Activated naive CD8-positive, alpha-beta T cell treated with anti-CD3 and anti-CD28 coated beads, Interleukin-2, amount 10 ng/mL, durations not matched to agents 7 days and 5 days (primary cell): ENCODE measurements at places on chromosomes 4 and X. TPM values are rescaled to one million over a fixed set of nuclear protein-coding genes. Genes with fewer than 3 reads are reported as not detected.

DNA sequence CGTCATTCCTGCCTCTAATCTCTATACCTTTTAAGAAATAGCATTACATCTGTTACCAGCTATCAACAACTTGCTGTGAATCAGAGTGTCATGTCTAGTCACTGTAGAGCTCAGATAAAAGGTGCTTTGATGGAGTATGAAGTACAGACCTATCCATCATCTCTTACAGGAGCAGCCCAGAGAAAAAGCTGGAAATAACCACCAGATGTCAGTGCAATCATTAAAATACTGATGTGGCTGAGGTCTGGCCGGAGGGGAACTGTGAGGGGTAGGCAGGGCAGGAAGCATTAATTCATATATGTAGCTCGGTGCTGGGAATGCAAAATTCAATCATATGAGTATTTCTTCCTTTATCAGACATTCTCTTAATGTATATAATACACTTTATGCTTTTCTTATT lies 100.6 kb downstream of the AKAP4 start:
- no peaks in the 10 kb centered on the region for H3K36me3 ChIP-seq
- DNase-seq: no peak
- no peak overlapping the region for H3K27ac ChIP-seq
- no peaks in the 10 kb centered on the region for H3K27me3 ChIP-seq

- H3K27me3 ChIP-seq: peaks cover 5% of the 10 kb centered on the region
- H3K4me1 ChIP-seq: peaks cover 14% of the 10 kb centered on the region
- no peak overlapping the region for H3K27ac ChIP-seq
- peaks cover 7% of the 10 kb centered on the region for H3K36me3 ChIP-seq
- no peak overlapping the region for H3K4me3 ChIP-seq
- no peak for DNase-seq
Measured at GRCh38 chr4:80078346-80079092, 5.5 kb upstream of the ANTXR2 start.

DNA sequence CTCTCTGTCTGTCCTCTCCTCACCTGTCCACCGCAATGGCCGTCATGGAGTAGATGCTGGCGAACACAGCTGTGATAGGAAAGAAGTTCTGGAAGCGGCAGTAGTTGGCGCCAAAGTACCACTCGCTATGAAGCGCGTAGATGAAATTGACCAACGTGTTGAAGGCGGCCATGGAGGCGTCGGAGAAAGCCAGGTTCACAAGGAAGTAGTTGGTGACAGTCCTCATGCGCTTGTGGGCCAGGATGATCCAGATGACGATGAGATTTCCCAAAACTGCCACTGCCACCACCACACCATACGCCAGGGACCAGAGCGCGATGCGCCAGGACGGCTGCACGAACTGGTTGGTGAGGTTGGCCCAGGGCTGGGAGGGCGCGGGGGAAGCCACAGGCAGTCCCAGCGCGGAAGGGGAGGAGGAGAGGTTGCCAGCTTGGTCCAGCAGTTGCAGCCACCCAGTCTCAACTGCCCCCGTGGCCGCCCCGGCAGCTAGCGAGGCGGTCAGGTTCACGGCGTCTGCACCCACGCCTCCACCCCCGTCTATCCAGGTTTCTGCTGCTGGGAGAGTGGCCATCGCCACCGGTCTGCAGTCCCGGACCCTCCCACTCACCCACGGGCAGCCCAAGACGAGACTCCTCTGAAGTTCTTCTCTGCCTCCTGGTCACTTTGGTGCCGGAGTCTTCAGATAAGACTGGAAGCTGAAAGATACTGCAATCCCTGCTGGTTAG lies 518 bp downstream of the TACR3 start:
- DNase-seq: no peak
- no peaks in the 10 kb centered on the region for H3K36me3 ChIP-seq

- no peaks in the 10 kb centered on the region for H3K36me3 ChIP-seq
- H3K27me3 ChIP-seq: no peaks in the 10 kb centered on the region
- no peak overlapping the region for H3K4me3 ChIP-seq
- no peak for DNase-seq
- H3K27ac ChIP-seq: no peak overlapping the region
Measured at GRCh38 chr4:62387808-62388207, 1187.7 kb downstream of the ADGRL3 start.

DNA sequence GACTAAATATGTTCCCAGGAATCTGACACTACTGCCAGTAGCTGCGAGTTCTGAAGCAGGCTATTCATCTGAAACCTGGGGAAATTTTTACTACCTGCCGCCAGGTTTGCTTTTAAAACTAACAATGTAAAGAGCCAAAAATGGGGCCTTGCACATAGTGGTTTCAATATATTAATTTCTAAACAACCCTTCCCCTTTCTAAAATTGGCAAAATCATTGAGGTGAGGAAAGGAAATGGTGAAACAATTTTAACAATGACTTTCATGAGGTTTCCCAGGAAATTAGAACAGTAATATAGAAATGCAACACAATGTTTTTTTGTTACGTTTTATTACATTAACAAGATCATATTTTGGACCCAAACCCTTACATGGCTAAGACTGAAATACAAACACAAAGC lies 21.3 kb downstream of the FANCB start:
- H3K27ac ChIP-seq: no peak overlapping the region
- no peak for DNase-seq
- H3K4me3 ChIP-seq: no peak overlapping the region
- H3K27me3 ChIP-seq: no peaks in the 10 kb centered on the region
- H3K4me1 ChIP-seq: peaks cover 2% of the 10 kb centered on the region

The RPL34 gene
- total RNA-seq: 1,432 TPM

DNA sequence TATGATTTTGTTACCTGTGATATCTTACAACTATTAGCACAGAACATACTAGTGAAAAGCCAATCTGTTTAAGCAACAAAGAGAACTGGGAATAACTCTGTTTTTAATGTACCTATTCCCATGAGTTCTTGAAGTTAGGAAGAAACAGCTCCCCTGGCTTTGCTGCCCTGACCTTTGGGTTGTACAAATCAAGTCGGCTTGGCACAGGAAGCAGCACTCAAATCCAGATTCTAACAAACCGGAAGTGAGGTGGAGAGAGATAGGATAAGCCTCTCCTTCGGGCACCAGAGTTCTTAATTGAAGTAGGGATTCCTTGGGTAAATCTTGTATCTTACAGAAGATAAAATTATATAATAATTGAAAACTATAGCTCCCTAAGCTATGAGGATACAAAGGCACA lies 144.8 kb upstream of the CPEB2 start:
- no peak overlapping the region for H3K27ac ChIP-seq
- peaks cover 5% of the 10 kb centered on the region for H3K27me3 ChIP-seq

DNA sequence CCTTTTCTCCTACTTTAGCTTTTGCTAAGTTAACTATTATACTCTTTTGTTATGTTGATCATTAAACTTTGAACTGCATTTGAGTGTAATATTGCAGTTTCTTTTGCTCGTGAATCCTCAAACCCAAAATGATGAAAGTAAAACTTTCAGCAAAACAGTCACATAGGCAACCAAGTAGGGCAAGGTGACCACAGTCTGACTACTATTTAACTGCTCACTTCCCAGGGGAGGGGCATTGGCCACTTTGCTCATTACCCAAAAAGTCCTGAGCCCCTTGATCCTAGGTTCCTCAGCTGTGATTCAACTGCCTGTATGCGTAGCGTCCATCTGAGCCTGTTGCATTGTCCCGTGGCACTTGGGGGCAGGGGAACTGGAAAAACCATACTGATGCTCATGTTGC lies 17.0 kb downstream of the RBMX2 start:
- no peaks in the 10 kb centered on the region for H3K4me1 ChIP-seq
- no peak for DNase-seq
- no peaks in the 10 kb centered on the region for H3K27me3 ChIP-seq
- no peak overlapping the region for H3K27ac ChIP-seq
- peaks cover 4% of the 10 kb centered on the region for H3K36me3 ChIP-seq

DNA sequence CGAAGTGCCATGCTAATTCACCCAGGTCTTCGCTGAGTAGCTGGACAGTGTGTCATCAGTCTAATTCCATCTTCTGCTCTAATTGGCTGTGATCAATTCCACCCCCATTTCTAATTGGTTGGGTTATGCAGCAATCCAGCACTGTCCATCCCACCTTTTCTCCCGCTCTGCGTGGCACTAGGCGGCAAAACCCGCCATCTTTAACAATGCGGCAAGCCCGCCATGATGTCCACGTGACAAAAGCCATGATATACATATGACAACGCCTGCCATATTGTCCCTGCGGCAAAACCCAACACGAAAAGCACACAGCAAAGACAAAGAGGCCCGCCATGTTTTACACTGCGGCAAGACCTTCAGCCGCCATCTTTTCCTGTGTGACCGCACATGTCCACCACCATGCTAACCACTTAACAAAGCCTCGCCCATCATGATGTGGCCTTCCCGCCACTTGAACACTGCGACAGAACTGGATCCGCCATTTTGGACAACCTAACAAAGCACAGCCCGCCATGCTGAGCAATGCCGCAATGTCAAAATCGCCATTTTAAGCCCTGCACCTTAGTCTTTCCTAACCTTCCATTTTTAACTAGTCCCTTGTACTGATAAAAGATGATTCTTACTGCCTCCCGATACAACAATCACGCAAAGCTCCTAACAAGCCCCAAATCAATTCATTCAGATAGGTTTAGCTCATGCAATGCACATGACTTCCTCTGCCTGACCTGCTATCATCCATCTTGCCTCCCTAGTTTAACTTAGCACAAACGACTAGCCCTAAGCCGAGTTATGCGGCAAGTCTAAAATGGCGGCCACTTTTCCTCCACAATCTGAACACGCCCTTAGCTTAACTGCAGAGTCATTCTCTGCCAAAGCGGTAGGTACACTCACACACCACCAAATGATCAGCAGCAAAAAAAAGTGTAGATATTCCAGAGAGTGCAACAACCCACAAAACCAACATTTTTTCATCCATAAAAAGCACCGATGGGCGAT lies 288.3 kb downstream of the CHIC1 start:
- no peaks in the 10 kb centered on the region for H3K27me3 ChIP-seq
- H3K27ac ChIP-seq: no peak overlapping the region
- DNase-seq: no peak
- H3K4me3 ChIP-seq: no peak overlapping the region
- H3K36me3 ChIP-seq: no peaks in the 10 kb centered on the region
- H3K4me1 ChIP-seq: peaks cover 2% of the 10 kb centered on the region
